ENCODE measurements at places on chromosomes 5 and 9.

DNA sequence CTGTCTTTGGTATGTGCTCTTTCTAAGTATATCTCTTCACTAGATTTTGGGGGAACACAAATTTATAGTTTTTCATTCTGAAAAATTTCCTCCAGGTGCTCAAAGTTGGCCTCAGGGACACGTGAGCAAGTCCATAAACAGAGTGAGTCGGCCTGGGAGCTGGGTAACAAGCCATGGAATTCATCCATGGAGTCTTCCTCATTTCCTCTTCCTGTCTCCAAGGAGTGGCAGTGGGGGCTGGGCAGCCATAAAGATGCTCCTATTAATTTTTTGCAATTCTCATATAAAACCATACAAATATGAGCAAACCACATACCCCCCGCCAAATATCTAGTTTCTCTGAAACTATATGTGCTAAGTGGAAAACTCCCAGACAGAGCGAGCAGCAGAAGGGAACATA, 136.6 kb upstream of the OTULINL start:
- peaks cover 2% of the 10 kb centered on the region for H3K4me1 ChIP-seq
- H3K4me3 ChIP-seq = no peak overlapping the region
- no peak overlapping the region for H3K27ac ChIP-seq

GRCh38 chr9:88980740-88981203, 10.5 kb upstream of the S1PR3 start:
- no peak for DNase-seq
- H3K27ac ChIP-seq = no peak overlapping the region
- no peaks in the 10 kb centered on the region for H3K36me3 ChIP-seq
- peaks cover 15% of the 10 kb centered on the region for H3K27me3 ChIP-seq

GRCh38 chr9:120032639-120033038, 547.3 kb downstream of the CDK5RAP2 start:
- no peaks in the 10 kb centered on the region for H3K36me3 ChIP-seq
- H3K4me3 ChIP-seq = no peak overlapping the region
- no peak overlapping the region for H3K27ac ChIP-seq
- H3K27me3 ChIP-seq = no peaks in the 10 kb centered on the region
- no peaks in the 10 kb centered on the region for H3K4me1 ChIP-seq

- H3K4me3 ChIP-seq = no peak overlapping the region
- H3K36me3 ChIP-seq = peaks cover 22% of the 10 kb centered on the region
- H3K27ac ChIP-seq = no peak overlapping the region
- no peaks in the 10 kb centered on the region for H3K27me3 ChIP-seq
- H3K4me1 ChIP-seq = peaks cover 17% of the 10 kb centered on the region
These were observed 93.4 kb downstream of the ANKH start for GRCh38 chr5:14777932-14778791.

- peaks cover 16% of the 10 kb centered on the region for H3K27me3 ChIP-seq
- DNase-seq = no peak
- no peak overlapping the region for H3K4me3 ChIP-seq
- H3K36me3 ChIP-seq = no peaks in the 10 kb centered on the region
- H3K4me1 ChIP-seq = peaks cover 9% of the 10 kb centered on the region
These were observed 2.9 kb upstream of the MACIR start for GRCh38 chr5:103255691-103256090.

- H3K36me3 ChIP-seq = no peaks in the 10 kb centered on the region
- no peak for DNase-seq
- no peak overlapping the region for H3K4me3 ChIP-seq
- peaks cover 6% of the 10 kb centered on the region for H3K27me3 ChIP-seq
These were observed 93.6 kb upstream of the RANBP3L start for GRCh38 chr5:36395260-36395659.

GRCh38 chr5:99763021-99763774, 772.0 kb upstream of the FAM174A start:
- H3K36me3 ChIP-seq = no peaks in the 10 kb centered on the region
- no peak overlapping the region for H3K27ac ChIP-seq
- no peak for DNase-seq
- H3K4me1 ChIP-seq = no peaks in the 10 kb centered on the region
- no peak overlapping the region for H3K4me3 ChIP-seq

- no peak for DNase-seq
- H3K36me3 ChIP-seq = no peaks in the 10 kb centered on the region
- H3K27me3 ChIP-seq = no peaks in the 10 kb centered on the region
- H3K4me1 ChIP-seq = no peaks in the 10 kb centered on the region
- H3K27ac ChIP-seq = no peak overlapping the region
These were observed 155.8 kb downstream of the FRMD3 start for GRCh38 chr9:83382421-83382820.

DNA sequence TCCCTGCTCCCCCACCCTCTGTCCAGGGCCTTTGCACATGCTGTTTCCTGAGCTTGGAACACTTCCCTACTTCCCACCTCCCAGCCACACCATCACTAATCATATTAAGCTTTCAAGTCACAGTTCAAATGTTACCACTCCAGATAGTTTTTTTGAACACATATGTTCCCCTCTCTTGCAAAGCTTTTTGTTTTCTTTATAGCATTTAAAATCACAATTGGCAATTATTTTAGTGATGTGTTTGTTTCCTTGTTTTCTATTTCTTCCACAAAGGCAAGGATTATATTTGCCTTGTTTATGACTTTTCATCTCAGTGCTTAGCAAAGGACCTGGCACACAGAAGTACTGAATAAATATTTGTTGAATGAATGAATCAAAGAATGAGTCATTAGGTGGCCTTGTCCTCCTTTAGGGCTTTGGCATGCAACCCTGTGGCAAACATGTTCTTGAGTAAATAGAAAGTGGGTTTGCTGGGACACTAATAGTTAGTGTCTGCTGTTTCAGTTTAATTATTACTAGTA, 386.8 kb downstream of the FGF10 start:
- H3K27me3 ChIP-seq = no peaks in the 10 kb centered on the region
- H3K36me3 ChIP-seq = no peaks in the 10 kb centered on the region
- no peak overlapping the region for H3K4me3 ChIP-seq
- DNase-seq = no peak

- H3K4me1 ChIP-seq = no peaks in the 10 kb centered on the region
- H3K36me3 ChIP-seq = no peaks in the 10 kb centered on the region
- H3K27me3 ChIP-seq = no peaks in the 10 kb centered on the region
- no peak overlapping the region for H3K4me3 ChIP-seq
- H3K27ac ChIP-seq = no peak overlapping the region
- DNase-seq = no peak
These were observed 465.3 kb upstream of the ARRDC3 start for GRCh38 chr5:91848453-91848852.

GRCh38 chr9:99026271-99026955, 78.5 kb upstream of the TGFBR1 start:
- no peak overlapping the region for H3K27ac ChIP-seq
- H3K4me3 ChIP-seq = no peak overlapping the region
- H3K36me3 ChIP-seq = no peaks in the 10 kb centered on the region
- no peak for DNase-seq

DNA sequence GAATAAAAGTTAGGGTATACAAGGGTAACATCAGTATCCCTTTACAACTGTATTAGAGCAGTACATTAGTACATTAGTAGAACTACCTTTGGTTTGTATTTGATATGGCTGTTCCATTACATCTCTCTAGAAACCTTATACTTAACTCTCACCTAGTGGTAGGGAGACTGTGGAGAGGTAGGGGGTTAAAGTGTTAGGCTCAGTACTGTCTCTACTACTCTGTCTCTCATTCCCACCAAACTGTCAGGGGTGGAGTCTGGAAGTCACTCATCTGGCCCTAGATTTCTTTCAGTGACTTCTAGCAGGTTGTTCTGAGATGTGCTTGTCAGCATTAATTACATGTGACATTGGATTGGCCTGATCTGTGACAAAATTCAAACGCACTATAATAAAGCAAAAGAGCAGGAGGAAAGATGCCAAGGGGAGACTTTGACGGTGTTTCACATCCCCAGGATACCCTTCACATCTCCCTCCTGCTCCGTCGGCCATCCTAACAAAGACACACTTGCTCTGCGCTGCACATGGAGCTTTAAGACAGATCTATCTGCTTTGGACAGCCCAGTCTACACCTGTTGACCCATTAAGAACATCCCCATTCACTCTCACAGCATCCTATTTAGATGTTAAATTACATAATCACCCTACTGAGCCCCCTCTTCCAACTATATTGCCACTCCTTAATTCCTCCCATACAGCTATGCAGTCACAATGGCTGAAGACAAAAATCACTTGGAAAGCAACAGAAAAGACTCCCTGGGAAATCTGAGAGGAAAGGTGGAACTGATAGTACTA, 1043.0 kb upstream of the DMAC1 start:
- H3K4me3 ChIP-seq = no peak overlapping the region
- DNase-seq = no peak
- H3K4me1 ChIP-seq = no peaks in the 10 kb centered on the region
- no peaks in the 10 kb centered on the region for H3K36me3 ChIP-seq
- no peak overlapping the region for H3K27ac ChIP-seq

DNA sequence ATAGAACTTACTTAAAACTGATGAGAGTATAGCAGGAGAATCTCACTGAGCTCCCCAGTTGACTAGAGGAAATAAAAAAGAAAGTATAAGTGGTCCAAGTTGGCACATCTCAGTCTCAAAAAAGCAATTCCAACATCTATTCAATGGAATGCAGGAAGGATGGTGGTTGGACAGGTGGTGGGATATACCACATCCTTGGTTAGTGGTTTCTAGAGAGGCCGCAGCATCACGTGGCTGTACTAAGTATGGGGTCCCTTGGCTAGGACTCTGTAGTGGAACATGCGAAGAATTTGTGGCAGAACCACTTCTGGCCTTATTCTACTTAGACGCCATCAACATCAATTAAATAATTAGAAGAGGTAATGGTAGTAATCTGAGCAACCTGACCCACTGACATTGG, 232.4 kb downstream of the SAXO1 start:
- H3K4me3 ChIP-seq = no peak overlapping the region
- no peaks in the 10 kb centered on the region for H3K27me3 ChIP-seq
- H3K4me1 ChIP-seq = no peaks in the 10 kb centered on the region
- peaks cover 2% of the 10 kb centered on the region for H3K36me3 ChIP-seq

GRCh38 chr9:89837162-89837933, 232.5 kb downstream of the GADD45G start:
- no peaks in the 10 kb centered on the region for H3K36me3 ChIP-seq
- no peak for DNase-seq
- no peaks in the 10 kb centered on the region for H3K4me1 ChIP-seq
- no peak overlapping the region for H3K4me3 ChIP-seq
- no peak overlapping the region for H3K27ac ChIP-seq

DNA sequence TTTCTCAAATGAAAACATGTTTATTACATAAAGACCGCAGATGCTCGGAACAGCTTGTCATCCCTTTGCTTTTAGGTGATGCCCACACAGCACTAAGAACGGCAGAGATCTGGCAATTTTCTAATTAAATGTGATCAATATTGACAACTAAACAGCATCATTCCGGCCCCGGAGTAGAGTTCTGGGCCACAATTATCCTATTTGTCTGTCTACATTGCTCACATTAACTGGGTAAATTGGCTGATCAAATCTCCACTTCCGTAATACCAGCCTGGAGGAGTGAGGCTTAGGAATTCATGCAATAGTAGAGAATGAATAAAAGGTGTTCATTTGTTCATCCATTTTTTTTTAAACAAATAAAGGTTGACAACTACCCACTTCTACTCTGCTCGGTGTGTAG, 245.1 kb upstream of the C9orf72 start:
- H3K4me1 ChIP-seq = no peaks in the 10 kb centered on the region
- no peak overlapping the region for H3K27ac ChIP-seq
- no peaks in the 10 kb centered on the region for H3K36me3 ChIP-seq
- H3K27me3 ChIP-seq = no peaks in the 10 kb centered on the region
- no peak overlapping the region for H3K4me3 ChIP-seq

DNA sequence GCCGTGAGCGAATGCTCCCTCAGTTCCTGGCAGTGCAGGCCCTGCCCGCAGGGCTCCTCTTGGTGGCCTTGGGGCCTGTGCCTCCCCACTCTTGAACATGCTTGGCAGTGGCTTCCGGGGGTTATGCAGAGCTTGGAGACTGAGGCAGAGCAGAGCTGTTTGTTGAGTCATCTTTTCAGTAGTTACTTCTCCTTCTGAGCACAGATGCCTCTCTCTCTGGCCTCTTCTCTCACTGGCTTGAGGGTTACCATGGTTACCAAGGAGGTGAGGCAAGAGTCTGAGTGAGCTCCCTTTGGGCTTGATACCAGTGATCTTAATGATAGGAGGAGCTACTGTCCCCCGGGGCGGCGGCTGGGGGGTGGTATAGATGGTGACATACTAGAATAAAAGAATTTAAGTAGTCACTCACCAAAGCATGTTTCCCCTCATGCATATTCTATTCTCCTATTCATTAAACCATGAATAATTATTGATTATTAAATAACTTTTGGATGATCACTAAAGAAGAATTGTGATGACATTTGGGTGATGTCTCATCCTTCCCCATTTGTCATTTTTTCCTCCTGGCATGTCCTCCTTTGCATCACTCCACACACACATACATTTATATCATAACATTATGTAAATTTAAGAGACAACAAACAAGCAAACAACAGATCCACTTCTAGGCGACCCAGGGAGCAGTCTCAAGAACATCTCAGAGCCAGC, 111.1 kb downstream of the ARHGAP26 start:
- H3K4me1 ChIP-seq = no peaks in the 10 kb centered on the region
- no peaks in the 10 kb centered on the region for H3K27me3 ChIP-seq
- no peaks in the 10 kb centered on the region for H3K36me3 ChIP-seq
- no peak overlapping the region for H3K27ac ChIP-seq
- no peak for DNase-seq

- peaks cover 14% of the 10 kb centered on the region for H3K4me1 ChIP-seq
- H3K27ac ChIP-seq = no peak overlapping the region
These were observed 9.3 kb upstream of the GPR150 start for GRCh38 chr5:95610546-95610945.

GRCh38 chr9:70902692-70903131, 218.7 kb downstream of the TRPM3 start:
- DNase-seq = no peak
- H3K27ac ChIP-seq = no peak overlapping the region
- H3K36me3 ChIP-seq = no peaks in the 10 kb centered on the region
- H3K4me3 ChIP-seq = no peak overlapping the region
- H3K4me1 ChIP-seq = no peaks in the 10 kb centered on the region
- peaks cover 2% of the 10 kb centered on the region for H3K27me3 ChIP-seq

GRCh38 chr9:125789196-125789595, 42.0 kb downstream of the PBX3 start:
- H3K27me3 ChIP-seq = no peaks in the 10 kb centered on the region
- H3K27ac ChIP-seq = no peak overlapping the region
- H3K4me3 ChIP-seq = no peak overlapping the region
- H3K36me3 ChIP-seq = peaks cover 4% of the 10 kb centered on the region
- peaks cover 22% of the 10 kb centered on the region for H3K4me1 ChIP-seq

GRCh38 chr5:84985148-84985547, 600.5 kb upstream of the EDIL3 start:
- no peaks in the 10 kb centered on the region for H3K36me3 ChIP-seq
- DNase-seq = no peak
- no peak overlapping the region for H3K4me3 ChIP-seq
- H3K4me1 ChIP-seq = no peaks in the 10 kb centered on the region
